T-helper 2 cell treated with Interferon-gamma antibody and Interleukin-4, amounts not matched to agents 100 ng/mL and 5 ng/mL, for 36 hours (primary cell): ENCODE measurements at places on chromosomes 11 and 22. TPM values are rescaled to one million over a fixed set of nuclear protein-coding genes. Genes with fewer than 3 reads are reported as not detected.

The LYVE1 gene
- total RNA-seq: not detected in 2 replicates

The CTTN gene
- total RNA-seq: 0.98 and 1.3 TPM in 2 replicates

The OR4C13 gene
- not detected in 2 replicates for total RNA-seq

The KRTAP5-8 gene
- 0.16 TPM in 1 of 2 replicates, not detected in the other for total RNA-seq

The GALNT18 gene
- total RNA-seq: 1.2 and 1.3 TPM in 2 replicates

The C11orf97 gene
- not detected in 2 replicates for total RNA-seq

The IL18 gene
- total RNA-seq: 1.4 TPM in 2 replicates

The PNPLA5 gene
- total RNA-seq: not detected in 2 replicates
